ENCODE measurements at places on chromosomes 13 and 19.

DNA sequence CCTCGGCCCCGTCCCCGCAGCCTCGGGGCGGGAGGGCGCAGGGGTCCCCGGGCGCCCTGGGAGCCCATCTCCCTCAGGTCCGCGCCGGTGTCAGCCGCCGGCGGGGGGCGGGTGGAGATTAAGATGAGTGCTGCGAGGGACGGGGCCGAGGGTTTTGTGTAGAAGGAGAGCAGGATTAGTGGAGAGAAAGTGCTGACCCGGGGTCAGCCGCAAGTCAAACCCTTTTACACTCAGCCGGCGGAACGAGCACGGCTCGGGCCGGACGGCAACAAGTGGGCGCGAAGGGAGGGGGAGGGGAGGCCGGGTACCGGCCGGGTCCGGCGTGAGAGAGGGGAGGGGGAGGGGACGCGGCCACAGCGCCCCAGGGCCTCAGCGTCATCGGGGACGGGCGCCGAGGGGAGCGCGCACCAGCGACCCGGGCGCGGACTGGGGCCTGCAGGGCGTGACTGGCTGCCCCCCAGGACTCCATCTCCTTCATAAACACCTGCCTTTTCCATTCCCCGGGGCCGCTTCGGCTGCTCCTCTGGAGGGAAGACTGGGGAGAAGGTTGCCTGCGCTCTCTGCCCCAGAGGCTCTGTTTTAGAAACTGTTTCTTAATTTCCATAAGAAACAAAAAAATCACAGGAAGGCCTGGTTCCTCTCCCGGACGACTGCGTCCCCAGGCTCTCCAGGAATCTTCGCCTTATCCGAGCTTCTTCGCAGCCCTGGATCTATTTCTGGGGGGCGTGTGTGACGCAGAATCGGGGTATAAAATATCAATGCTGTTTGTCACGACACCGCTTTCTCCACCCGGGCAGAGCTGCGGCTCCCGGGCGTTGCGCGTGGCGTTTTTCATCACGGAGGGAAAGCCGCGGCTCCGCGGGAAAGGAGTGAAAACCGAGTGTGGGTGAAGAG lies 6.5 kb downstream of the SOX1 start:
- no peak for DNase-seq

- no peak for DNase-seq
Measured at GRCh38 chr19:6739883-6740588, 556 bp downstream of the TRIP10 start.

DNA sequence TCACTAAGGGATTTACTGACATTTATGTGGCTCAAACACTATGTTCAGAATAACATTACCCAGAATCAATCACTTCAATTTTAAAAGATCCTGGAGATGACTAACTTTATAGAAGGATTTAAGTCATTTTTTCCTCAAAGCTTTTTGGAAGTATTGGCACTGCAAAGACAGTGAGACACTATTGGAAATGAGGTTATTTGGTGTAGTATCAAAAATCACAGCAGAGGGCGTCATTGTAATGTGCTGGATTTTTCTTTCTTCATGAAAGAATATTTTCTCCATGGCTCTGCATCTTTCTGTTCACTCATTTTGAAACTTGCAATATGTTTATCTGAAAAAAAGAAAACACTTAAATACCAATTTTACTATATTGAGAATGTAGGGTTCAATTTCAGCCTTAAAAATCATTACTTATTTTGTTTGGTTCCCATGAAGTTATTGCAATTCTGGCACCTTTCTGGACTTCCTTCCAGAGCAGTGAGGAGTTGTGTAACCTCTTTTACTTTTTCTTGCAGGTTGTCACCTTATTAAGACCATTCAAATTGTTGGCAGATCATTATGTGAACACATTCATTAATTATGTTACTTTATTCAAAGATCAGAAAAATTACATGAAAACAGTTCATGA lies 3.7 kb upstream of the CSNK1A1L start:
- no peak for DNase-seq

GRCh38 chr19:2097886-2098327 lies 1.2 kb downstream of the IZUMO4 start:
- DNase-seq: no peak

DNA sequence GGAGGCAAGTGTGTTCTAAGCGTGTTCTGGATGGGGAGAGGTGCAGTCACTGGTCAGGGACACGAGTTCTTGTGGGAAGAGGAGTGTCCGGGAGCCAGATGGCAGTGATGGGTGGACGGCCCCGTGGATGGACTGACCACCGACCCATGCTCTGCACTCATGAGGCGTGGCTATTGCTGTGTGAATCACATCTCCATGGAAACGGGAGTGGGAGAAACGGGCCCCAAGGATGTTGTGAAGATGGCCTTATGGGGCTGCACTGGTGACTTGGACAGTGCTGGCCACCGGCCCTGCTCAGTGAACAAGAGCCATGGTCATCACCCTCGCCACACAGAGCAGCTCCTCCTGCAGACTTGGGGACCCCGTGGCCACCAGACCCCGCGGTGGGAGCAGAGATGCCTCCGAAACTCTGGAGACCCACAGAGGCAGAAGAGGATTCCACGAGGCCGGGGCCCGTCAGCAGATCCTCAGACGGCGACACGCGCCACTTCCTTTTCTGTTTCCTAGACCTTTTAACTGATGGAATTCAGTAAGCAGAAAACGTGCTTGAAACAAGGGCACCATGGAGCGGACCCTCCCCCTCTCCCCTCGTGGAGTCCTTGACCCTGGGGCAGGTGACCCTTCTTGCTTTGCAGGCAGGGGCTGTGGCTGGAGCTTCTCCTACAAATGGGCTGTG lies 47.5 kb downstream of the GAS6 start:
- no peak for DNase-seq

DNA sequence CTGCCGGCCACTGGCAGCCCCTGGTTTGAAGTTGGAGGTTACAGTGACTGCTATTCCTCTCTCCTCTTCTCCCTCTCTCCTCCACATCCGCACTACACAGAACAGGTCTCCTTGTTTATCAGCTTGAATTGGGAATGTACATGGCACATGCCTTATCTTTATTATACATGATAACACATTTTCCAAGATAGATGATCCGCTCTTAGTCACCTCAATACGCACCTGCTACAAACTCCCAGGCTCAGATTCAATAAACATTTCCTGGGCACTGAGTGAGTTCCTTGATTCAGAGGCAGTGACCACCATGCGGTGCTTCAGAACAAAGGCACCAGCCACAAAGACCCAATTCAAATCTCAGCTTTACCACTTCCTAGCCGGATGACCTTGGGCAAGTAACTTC lies 227.7 kb downstream of the TSHZ3 start:
- no peak for DNase-seq

Measured in stimulated activated naive CD4-positive, alpha-beta T cell treated with Interleukin-2 at 50 U/mL for 16 hours (primary cell).